ENCODE measurements at places on chromosomes 12 and 14.

DNA sequence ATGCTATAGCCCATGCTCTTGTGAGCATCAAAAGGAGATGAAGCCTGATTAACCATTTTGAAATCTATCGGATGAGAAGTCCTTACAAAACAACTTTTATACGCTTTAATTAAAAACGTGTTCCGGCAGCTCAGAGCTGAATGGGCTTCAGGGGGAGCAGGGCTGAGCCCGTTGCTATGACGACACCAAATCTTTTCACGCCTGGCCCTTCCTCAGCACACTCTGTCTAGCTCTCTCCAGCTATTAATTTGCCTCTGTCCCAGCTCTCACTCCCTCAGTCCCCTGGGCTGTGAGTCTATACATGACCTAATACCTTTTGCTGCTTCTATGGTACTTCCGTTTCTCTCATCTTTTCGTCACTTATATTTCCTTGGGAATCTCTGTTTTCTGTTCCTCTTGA is 15.8 kb downstream of the FOXA1 start:
- no peak for DNase-seq

GRCh38 chr12:50057896-50058670 is 687 bp downstream of the ASIC1 start:
- no peak for DNase-seq

DNA sequence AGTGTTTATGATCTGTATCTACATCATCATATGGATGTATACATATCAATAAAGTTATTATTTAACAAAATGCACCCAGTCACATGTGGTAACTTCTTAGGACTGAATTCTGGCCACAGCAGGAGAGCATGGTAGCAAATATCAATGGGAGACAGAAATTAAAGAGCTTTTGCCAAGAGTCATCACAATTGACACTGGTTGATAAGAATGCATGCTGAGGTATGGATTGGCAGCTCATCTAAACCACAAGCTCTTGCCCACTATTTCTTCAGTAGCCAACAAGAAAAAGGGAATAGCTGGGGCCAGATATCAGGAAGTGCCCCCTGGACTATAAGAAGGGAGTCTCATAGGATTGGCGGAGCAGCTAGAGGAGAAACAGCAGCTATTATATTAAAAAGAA is 9.4 kb upstream of the PTGR2 start:
- DNase-seq, result no peak

GRCh38 chr12:120666571-120667390 is 20.2 kb upstream of the MLEC start:
- DNase-seq, result no peak

DNA sequence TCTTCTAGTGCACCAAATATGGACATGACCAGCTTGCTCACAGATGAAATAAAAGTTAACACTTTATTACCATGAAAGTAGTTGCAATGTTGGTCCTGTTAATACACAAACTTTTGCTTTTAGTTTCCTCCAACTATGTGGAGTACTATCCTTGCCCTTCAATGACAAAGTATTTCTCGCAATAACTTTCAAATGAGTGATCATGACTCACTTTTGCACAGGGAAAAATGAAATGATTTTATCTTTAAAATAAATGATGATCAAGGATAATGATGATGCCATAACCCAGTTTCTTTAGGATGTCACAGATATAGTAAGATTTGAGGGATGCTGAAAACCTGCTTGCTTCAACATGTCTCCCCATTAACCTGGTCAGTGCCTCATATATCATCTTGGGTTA is 254.0 kb upstream of the KITLG start:
- no peak for DNase-seq

DNA sequence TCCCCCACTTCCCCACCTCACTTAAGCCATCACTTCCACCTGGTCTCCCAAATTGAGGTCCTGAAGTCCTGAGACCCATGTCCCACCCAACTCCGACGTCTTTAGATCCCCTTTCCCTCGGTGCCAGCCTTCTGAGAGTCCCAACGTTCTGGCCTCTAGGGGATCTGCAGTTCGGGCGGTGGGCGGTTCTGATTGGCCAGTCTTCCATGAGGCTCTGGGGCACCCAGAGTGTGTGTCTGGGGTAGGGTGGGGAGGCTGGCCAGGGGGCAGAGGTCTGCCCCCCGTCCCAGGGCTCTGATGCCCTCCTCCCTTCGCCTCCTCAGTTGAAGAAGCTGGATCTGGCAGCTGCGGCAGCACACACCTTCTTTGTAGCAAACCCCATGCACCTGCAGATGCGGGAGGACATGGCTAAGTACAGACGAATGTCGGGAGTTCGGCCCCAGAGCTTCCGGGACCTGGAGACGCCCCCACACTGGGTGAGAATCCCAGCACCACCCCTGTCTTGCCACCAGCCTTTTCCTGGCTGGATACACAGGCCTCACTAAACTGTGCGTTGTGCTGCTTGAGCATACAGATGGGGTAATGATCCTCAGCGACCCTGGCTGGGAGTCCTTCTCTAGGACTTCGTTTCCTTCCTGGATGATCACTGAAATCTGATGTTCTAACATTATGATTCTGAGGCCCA is 1.5 kb downstream of the P3H3 start:
- no peak for DNase-seq

- DNase-seq, result no peak
These were observed 782.5 kb downstream of the C12orf50 start for GRCh38 chr12:87246726-87247125.

DNA sequence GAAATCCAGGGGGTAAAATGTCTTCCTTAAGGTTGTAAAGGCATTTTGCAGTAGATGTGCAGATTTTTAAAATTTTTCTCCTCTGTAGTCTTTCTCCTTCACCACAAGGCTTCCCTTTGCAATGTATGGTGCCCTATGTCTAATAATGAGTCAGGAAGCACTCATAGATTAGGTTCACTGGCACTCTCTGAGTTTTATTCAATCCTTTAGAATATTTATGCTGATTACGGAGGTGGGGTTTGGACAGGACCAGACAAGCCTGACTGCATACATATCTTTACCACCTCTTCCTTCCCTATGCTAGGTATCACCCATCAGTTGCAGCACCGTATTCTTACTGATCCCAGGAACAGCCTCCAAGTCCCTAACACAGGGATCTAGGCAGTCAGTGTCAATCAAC is 99.5 kb downstream of the NEDD1 start:
- no peak for DNase-seq

GRCh38 chr14:100132161-100132902 is 27.1 kb downstream of the DEGS2 start:
- DNase-seq, result no peak

DNA sequence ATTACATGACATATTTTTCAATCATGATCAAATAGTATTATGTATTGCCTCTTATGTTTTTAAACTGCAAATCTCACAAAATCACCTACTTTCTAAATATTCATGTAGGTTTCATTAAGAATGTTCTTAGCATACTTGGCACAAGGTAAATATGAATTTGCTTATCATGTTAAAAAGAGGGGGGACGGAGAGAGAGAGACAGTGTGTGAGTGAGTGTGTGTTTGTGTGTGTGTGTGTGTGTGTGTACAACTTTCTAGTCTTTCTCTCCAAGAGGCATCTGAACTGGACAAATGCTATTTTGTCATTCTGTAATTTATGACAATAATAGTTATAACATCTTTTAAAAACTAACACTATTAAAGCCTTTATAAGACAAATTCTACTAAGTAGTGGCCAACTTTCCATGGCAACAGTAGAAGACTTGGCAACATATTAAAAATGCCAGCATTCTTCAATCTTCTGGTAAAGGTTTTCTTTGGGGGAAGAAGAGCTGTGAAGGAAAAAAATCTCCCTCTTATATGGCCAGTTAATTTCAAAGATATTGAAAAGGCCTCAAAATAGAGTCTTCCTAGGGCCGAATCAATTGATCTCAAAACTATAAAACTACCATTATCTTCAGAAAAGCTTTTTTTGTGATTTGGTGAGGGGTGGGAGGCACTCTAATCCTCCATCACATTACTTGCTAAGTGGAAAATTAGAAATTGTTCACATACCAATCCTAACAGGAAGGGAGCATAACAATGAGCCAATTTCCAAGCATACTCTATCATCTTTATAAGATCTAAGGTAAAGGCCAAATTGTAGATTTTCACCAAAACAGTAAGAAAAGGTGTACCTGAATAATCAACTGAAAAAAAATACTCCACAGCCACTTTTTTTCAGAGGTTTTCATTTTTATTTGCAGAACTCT is 28.2 kb downstream of the CDK17 start:
- no peak for DNase-seq

DNA sequence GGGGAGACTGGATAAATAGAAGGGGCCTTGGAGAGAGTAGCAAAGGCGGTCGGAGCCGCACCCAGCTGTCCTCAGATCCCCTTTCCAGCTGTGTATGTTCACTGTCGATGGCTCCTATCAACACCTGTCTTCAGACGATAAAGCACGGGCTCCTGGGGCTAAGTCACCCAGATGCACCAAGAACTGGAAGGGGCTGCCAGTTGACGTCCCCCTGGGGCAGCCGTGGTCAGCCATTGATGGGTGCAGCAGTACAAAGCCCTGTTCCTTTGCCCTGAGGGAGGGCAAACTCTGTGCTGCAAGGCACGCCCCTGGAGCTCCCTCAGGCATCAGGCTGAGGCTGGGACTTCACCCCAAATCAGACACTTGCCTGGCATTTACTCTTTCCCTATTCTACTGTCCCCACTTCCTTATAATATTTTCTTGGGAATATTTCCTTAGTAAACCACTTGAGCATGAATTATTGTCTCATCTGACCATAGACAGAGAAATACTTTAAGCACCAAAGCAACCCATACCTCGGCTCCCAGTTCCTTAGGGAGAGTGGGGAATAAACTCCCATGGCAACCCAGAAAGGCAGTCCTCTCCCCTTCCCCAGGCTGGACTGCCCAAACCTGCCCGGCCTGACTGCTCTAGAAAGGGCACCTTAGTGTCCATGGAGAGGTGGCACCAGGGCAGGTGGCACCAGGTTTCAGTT is 59.6 kb upstream of the SCN8A start:
- no peak for DNase-seq

- no peak for DNase-seq
These were observed 162.6 kb upstream of the PLEKHG7 start for GRCh38 chr12:92539976-92540781.

- no peak for DNase-seq
These were observed 81.8 kb upstream of the EGLN3 start for GRCh38 chr14:34032720-34033119.

DNA sequence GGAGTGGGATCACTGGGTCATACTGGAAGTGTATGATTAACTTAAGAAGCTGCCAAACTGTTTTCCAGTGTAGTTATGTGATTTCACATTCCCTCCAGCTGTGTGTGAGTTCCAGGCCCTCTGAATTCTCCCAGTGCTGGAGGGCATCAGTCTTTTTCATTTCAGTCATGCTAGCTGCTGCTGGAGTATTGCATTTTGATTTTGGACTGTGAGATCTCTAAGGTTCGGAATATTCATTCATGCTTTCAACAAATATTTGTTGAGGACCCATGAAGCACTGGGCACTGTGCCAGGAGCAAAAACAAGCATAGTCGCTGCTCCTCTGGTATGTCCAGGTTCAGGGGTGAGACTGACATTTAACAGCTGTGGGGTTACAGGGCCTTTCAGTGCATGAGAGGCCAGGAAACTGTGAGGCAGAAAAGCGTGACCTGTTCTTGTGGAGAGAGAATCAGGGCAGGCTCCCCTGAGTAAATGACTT is 133.2 kb downstream of the SCARB1 start:
- no peak for DNase-seq

- no peak for DNase-seq
These were observed 118.8 kb downstream of the TPH2 start for GRCh38 chr12:72057330-72057914.

- DNase-seq, result no peak
These were observed 17.1 kb downstream of the MRPL42 start for GRCh38 chr12:93484315-93484981.
